Progenitor cell of endocrine pancreas (in vitro differentiated cells): ENCODE measurements at places on chromosomes 4 and X. TPM values are rescaled to one million over a fixed set of nuclear protein-coding genes. Genes with fewer than 3 reads are reported as not detected.
A peak's percentile ranks its signal among the peaks of the same experiment; 100 is the strongest.

DNA sequence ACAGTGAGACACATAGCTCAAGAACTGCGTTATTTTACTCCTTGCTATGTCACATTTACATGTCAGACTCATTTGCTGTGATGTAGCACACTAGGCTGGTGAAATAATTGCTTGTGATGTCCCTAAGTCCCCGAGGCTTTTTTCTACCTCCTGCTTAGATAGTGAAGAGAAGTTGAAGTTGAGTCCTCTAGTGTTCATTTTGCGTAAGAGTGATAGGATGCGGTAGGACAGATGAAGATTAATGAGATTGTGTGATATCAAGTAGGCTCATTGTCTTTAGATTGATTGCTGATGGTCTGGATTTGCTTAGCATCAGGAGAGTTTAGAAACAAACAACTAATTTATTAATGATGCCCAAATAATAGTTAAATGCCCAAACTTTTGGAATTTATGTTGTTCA is 173.6 kb upstream of the NUDT6 start:
- peaks cover 11% of the 10 kb centered on the region for H3K36me3 ChIP-seq
- DNase-seq, result no peak
- H3K27me3 ChIP-seq, result no peaks in the 10 kb centered on the region
- H3K27ac ChIP-seq, result no peak overlapping the region
- peaks cover 2% of the 10 kb centered on the region for H3K4me1 ChIP-seq

DNA sequence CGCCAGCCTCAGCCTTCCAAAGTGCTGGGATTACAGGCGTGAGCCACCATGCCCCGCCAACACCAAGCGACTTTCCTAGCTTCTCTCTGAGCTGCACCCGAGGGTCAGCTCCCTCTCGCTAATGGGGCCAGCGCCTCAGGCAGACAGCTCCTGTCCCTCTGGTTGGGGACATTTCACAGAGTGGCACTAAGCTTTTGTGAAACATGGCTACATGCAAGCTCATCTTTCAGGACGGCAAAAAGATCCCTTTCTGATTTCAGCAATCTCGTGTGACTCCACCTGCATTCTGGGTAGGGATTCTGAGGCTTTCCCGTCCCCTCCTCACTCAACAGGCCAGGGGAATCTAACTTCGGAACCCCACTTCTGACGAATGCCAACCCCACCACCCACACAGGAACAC is 31.0 kb upstream of the C4orf50 start:
- DNase-seq, result no peak
- no peaks in the 10 kb centered on the region for H3K36me3 ChIP-seq
- H3K4me1 ChIP-seq, result peaks cover 2% of the 10 kb centered on the region
- no peak overlapping the region for H3K27ac ChIP-seq
- no peak overlapping the region for H3K4me3 ChIP-seq

DNA sequence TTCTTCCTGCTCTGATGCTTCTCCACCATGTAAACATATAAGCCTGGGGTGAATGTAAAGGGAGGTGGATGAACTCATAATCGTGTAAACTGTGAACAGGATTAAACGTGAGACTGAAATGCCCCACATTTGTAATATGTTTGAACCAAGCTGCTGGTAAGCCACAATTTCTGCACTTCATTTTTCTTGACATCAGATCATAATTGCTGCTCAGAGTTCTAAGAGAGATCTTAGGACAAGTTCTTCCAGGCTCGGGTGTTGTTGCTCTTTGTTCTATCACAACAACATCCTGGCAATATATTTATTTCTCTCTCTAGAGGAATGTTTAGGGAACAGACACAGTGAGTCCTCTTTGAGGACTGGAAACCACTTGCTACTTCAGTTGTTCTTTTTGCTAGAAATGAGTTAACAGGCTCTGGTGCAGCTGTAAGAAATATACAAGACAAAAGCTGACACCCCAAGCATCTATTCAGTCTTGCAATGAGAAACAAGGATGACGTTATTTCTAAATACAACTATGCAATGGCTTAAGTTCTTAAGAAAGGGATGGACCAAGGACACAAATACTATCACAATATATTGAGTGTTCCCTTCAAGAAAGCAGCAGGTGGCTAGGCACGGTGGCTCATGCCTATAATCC is 59.6 kb downstream of the LNX1 start:
- DNase-seq, result no peak
- H3K27ac ChIP-seq, result no peak overlapping the region
- peaks cover 2% of the 10 kb centered on the region for H3K36me3 ChIP-seq
- peaks cover 7% of the 10 kb centered on the region for H3K4me1 ChIP-seq

- no peaks in the 10 kb centered on the region for H3K36me3 ChIP-seq
- H3K4me3 ChIP-seq, result no peak overlapping the region
- DNase-seq, result no peak
- H3K27ac ChIP-seq, result no peak overlapping the region
- H3K4me1 ChIP-seq, result peaks cover 39% of the 10 kb centered on the region
Measured at GRCh38 chrX:132953354-132953753, 5.1 kb downstream of the HS6ST2 start.

The SPANXA2 gene
- not detected in 2 replicates for total RNA-seq

The UGT2B28 gene
- not detected in 2 replicates for total RNA-seq

- no peaks in the 10 kb centered on the region for H3K36me3 ChIP-seq
- no peak for DNase-seq
- no peaks in the 10 kb centered on the region for H3K27me3 ChIP-seq
- H3K27ac ChIP-seq, result no peak overlapping the region
Measured at GRCh38 chr4:47643845-47644244, 158.8 kb downstream of the ATP10D start.

The ARMCX4 gene
- 19.7 and 21.9 TPM in 2 replicates for total RNA-seq

The ZBTB33 gene
- total RNA-seq, result 40.4 and 41.3 TPM in 2 replicates

The SYTL5 gene
- total RNA-seq, result 8.8 and 9.7 TPM in 2 replicates

DNA sequence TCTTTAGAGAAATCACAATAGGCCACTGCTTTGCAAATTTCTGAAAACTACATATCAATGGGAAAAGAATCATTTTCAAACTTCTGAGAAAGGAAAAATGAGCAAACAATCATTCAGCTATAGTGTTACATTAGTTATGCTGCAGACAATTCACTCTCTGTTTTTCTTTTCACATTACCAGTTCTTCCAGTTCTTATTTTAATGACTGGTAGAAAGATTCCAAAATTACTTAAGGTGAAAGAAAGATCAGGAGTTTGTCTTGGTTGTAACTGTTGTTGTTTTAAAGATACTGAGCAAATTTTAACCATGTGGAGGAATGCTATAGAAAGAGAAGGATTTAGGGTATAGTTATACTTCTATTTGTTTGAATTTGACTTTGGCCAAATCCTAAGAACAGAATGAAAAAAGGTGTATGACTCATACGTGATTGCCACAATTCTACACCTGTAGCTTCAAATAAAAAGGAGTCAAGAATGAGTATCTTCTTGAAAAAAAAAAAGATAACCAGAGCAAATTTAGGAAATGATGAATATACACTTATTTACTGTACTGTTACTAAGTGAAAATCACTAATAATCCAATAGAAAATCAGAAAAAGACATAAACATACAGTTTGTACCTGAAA is 21.0 kb upstream of the RASGEF1B start:
- no peaks in the 10 kb centered on the region for H3K36me3 ChIP-seq
- DNase-seq, result no peak
- no peak overlapping the region for H3K27ac ChIP-seq
- H3K4me1 ChIP-seq, result peaks cover 4% of the 10 kb centered on the region
- H3K27me3 ChIP-seq, result no peaks in the 10 kb centered on the region

The VSIG1 gene
- 67.9 and 85.3 TPM in 2 replicates for total RNA-seq

The LRCH2 gene
- total RNA-seq, result 14.4 and 16.9 TPM in 2 replicates

GRCh38 chr4:129394635-129395034 is 298.7 kb downstream of the C4orf33 start:
- H3K4me1 ChIP-seq, result no peaks in the 10 kb centered on the region
- no peaks in the 10 kb centered on the region for H3K36me3 ChIP-seq
- no peak overlapping the region for H3K27ac ChIP-seq
- H3K4me3 ChIP-seq, result no peak overlapping the region

DNA sequence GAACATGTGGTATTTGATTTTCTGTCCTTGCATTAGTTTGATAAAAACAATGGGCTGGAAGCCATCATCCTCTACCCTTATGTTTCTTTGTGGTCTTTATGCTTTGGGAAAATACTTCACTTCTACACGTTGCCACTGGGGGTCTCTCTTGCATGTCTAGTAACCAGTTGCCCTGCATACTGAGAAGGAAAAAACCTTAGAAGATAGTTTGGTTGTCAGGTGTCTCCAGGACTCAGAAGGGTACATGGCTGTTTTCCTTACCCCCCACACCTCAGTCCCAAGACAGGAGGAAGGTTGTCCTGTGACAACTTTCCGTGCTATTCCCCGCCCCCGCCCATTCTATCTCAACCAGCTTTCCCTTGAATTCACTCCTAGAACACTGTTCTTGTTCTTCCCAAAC is 62.1 kb upstream of the LANCL3 start:
- DNase-seq, result no peak
- no peak overlapping the region for H3K4me3 ChIP-seq
- no peaks in the 10 kb centered on the region for H3K36me3 ChIP-seq
- H3K27me3 ChIP-seq, result no peaks in the 10 kb centered on the region
- H3K27ac ChIP-seq, result no peak overlapping the region

DNA sequence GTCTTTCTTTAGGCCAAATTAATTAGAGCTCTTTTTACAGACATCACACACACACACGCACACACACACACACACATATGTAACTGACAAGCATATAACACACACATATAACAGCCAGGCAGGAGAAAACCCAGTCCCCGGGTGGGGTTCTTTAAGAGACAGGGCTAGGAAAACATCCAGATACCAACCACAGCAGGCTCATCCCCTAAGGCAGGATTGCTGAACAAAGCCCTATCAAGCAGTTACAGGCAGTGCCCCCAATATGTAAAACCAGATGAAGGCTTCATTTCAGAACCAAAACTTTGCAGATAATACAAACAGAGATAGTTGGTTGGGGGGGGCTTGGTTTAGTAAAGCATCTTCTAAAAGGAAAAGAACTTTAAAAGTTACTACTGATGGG is 18.0 kb upstream of the FAM47E start:
- DNase-seq, result no peak
- H3K36me3 ChIP-seq, result peaks cover 6% of the 10 kb centered on the region
- H3K27me3 ChIP-seq, result no peaks in the 10 kb centered on the region
- peak overlapping the region; percentile 78 for H3K27ac ChIP-seq
- H3K4me3 ChIP-seq, result no peak overlapping the region
- H3K4me1 ChIP-seq, result peaks cover 27% of the 10 kb centered on the region

GRCh38 chr4:83660578-83660977 is 124.7 kb downstream of the GPAT3 start:
- H3K4me1 ChIP-seq, result peaks cover 2% of the 10 kb centered on the region
- H3K27me3 ChIP-seq, result peaks cover 3% of the 10 kb centered on the region
- no peaks in the 10 kb centered on the region for H3K36me3 ChIP-seq
- no peak for DNase-seq

The EIF4E gene
- 97.7 and 112 TPM in 2 replicates for total RNA-seq

GRCh38 chrX:13179100-13179499 is 134.7 kb upstream of the FAM9C start:
- no peak overlapping the region for H3K27ac ChIP-seq

DNA sequence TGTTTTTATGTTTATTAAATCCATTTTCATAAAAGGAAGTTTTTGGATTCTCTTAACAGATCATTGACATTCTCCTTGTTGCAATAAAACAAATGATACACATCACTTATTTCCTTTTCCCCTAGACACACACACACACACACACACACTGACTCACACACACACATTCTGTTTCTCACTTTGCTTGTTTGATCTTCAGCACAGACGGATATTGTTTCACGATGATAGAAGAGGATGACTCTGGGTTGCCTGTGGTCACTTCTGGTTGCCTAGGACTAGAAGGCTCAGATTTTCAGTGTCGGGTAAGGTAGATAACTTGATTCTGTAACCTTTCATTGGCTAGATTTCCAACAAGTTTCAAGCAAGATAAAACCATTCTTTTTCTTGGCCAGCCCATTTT is 356.8 kb downstream of the BMPR1B start:
- H3K27ac ChIP-seq, result no peak overlapping the region
- DNase-seq, result no peak
- H3K4me3 ChIP-seq, result no peak overlapping the region
- H3K36me3 ChIP-seq, result peaks cover 10% of the 10 kb centered on the region

The KIT gene
- total RNA-seq, result 20.7 and 20.9 TPM in 2 replicates

DNA sequence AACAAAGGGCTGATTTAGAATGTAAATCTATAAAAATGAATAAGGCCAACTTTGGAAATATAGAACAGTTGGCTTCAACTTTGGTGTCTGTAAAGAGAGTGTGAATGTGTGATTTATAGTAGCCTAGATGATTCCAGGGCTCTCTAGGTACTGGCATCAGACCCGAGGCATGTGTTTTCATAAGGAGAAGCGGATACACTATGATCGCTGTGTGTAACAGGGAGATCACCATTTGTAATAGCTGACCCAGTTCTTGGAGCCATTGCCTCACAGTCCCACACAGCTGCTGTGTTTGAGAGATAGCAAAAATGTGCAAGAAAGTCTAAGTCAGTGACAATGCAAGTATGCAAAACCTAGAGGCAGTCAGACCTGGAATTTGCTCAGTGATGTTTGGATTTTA is 135.1 kb downstream of the REPS2 start:
- peaks cover 1% of the 10 kb centered on the region for H3K4me1 ChIP-seq
- DNase-seq, result no peak
- H3K27me3 ChIP-seq, result peaks cover 11% of the 10 kb centered on the region
- H3K27ac ChIP-seq, result no peak overlapping the region

The IL1RAPL1 gene
- 3.6 and 4.1 TPM in 2 replicates for total RNA-seq

DNA sequence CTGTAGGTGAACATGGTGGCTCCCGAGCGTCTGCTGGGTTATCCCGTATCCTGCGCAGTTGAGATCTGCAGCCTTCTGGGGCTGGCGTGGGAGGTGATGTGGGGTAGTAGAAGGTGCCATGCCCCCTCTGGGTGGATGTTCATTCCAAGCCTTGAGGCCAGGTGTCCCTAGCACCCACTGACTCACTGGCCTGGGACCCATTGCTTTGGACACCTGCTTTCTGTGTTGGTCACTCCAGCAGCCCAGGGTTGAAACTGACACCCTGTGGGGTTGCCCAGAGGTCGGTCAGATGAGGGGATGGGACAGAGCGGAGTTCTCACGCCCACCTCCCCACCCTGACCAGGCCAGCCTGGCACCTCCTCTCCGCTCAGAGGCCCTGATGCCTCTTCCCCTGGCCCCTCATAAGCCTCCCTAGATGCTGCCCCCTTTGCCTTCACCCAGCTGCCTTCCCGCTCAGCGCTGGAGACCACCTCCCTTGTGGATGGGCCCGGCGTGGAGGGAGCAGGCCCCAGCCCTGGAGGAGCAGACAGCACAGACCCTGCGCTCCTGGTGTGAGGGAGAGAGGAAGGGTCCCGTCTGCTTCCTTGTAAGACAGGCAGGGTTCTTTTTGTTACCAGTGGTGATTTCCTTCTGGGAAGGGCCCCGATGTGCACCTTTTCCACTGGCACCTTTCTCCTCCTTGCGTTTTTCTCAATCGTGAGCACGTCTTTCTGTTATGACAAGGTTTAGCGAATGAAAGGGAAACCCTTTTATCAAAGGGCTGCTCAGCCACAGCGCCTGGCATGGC is 2.0 kb downstream of the DOK7 start:
- no peaks in the 10 kb centered on the region for H3K36me3 ChIP-seq
- H3K4me3 ChIP-seq, result no peak overlapping the region
- DNase-seq, result no peak
- no peaks in the 10 kb centered on the region for H3K4me1 ChIP-seq
- H3K27me3 ChIP-seq, result peaks cover 24% of the 10 kb centered on the region
- no peak overlapping the region for H3K27ac ChIP-seq

DNA sequence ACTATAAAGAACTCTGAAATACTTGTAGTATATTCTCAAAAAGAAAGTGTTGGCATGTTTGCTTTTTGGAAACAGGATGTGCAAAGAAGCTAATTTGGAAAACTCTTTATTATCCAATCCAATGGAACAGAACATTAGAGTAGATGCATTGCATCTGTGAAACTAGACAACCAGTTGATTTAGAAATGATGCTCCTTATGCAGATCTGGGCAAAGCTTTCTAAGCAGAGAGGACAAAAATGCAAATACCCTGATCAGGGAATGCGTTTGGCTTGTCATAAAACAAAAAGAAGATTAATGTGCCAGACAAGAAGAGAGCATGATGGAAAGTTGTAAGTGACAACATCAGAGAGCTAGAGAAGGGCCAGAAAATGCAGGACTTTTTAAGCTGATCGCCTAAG is 142.3 kb downstream of the RCHY1 start:
- H3K27me3 ChIP-seq, result no peaks in the 10 kb centered on the region
- DNase-seq, result no peak
- H3K36me3 ChIP-seq, result no peaks in the 10 kb centered on the region
